Left renal pelvis (tissue), 4 donors: ENCODE measurements at places on chromosomes 3 and 15.

DNA sequence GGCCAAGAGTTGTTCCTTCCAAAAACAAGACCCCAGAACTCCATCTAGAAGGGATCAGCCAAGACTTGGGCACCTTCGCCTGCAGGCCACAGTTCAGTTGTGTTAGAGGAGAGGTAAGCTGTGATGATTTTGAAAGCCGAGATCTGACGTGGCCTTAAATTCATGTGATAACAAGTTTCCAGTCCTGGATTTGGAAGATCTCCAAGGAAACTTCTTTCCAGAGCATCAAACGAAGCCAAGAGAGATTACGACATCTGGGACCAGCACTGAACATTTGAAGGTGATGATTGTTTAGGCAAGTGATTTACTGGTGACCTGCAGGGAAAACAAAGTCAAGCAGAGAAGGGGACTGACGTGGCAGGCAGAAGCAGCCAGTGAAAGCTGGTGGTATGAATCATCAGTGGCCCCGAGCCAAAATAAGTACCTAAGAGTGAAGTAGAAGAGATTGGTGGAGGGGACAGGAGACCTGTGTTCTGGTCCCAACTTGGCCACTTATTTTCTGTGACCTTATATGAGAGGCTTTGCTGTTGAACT lies 339.0 kb upstream of the PROK2 start:
- no peak for DNase-seq

DNA sequence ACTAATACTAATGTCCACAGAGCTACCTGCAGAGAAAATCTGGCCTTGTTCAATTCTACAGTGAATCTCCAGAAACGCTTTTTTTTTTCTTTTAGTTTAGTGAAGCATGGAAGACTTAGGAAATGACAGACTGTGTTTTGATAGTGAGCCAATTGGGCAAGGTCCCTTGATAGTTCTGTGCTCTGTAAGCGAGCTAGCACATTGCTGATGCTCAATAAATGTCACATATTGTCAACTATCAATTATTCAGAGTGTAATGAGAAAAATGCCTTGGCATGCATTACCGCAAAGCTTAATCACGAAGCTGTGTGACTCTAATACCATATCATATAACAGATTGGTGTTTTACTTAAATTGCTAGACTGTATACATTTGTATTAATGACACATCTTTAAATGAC lies 5.2 kb upstream of the C3orf85 start:
- no peak for DNase-seq

- DNase-seq: no peak
These were observed 339.1 kb downstream of the TIGIT start for GRCh38 chr3:114632757-114633424.

GRCh38 chr3:40623567-40623966 lies 98.8 kb downstream of the ZNF621 start:
- no peak for DNase-seq

DNA sequence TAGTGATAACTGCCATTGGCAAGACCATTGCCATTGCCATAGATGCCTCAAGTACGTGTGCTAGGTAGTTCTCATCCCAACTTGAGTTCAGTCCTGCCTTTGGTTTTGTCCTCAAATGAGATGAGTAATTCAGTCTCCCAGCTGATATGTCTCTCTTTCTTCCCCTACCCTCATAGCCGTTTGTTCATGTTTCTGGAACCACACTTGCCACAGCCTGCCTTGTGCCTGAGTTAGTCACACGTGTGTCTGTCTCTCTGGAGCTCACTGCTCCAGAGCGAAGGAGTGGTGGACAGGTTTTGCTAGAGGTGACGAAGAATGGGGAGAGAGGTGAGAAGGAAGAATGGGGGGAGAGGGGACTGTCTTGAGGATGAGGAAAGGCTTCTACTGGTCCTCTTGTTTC lies 88.0 kb upstream of the IGF1R start:
- DNase-seq: no peak

DNA sequence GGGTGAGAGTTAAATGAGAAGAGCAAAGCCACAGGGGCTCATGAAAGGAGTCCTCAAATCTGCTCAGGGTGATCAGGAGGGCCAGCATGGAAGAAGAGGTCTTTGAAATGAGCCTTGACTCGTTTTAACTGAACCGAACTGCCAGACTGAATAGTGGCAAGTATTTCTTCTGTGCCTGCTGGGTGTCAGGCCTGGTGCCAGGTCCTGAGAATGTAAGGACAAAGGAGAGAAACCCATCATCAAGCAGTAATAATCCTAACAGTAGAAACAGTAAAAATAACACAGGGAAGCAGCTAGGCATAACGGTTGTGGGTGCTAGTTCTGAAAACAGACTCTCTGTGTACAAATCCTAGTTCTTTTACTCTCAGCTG lies 40.4 kb upstream of the SMAD3 start:
- no peak for DNase-seq

- no peak for DNase-seq
These were observed 9.0 kb upstream of the MEIS2 start for GRCh38 chr15:37109168-37109871.

- peak; percentile 78 for DNase-seq
These were observed 1.4 kb upstream of the ROBO2 start for GRCh38 chr3:77038468-77038929.

- DNase-seq: no peak
These were observed 47.7 kb upstream of the PLXND1 start for GRCh38 chr3:129654131-129654530.

GRCh38 chr3:178381971-178382448 lies 154.2 kb upstream of the KCNMB2 start:
- no peak for DNase-seq

GRCh38 chr3:176583956-176584355 lies 613.3 kb downstream of the TBL1XR1 start:
- no peak for DNase-seq

DNA sequence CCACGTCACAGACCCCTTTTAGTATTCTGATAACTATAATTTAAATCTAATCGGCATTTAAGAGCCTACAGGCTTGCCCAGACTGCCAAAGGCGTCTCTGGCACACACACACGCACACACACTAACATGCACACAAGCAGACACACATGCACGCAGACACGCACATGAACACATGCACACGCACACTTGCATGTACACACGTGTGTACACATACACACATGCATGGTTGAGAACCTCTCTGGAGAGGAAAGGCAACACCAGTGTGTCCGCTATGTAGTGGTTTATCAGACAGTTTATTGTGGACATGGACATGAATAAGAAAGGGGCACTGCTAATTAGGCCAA lies 102.1 kb downstream of the FBLN2 start:
- no peak for DNase-seq

- DNase-seq: no peak
These were observed 109.8 kb upstream of the RASGRP1 start for GRCh38 chr15:38674448-38674847.

GRCh38 chr3:125000661-125001060 lies 55.1 kb downstream of the HEG1 start:
- DNase-seq: no peak

DNA sequence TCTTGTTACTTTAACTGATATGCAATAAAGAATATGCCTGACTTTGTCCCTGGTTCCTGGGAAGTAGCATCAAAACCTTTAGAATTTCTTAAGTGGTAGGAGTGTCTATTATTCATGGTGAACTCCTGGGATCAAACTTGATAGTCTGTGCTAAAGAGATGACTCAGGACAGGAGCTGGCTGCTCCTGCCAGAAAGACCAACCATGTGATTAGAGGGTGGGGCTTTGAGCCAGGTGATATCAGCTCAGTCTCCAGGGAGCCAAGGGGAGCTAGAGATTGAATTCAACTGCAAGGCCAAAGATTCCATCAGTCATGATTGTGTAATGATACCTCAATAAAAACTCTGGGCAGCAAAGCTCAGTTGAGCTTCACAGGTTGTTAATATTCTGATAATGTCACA lies 20.6 kb upstream of the TMC3 start:
- DNase-seq: no peak

GRCh38 chr15:75235760-75236729 lies 22.1 kb upstream of the GOLGA6C start:
- no peak for DNase-seq

- no peak for DNase-seq
These were observed 167.3 kb upstream of the NDN start for GRCh38 chr15:23854203-23854911.

DNA sequence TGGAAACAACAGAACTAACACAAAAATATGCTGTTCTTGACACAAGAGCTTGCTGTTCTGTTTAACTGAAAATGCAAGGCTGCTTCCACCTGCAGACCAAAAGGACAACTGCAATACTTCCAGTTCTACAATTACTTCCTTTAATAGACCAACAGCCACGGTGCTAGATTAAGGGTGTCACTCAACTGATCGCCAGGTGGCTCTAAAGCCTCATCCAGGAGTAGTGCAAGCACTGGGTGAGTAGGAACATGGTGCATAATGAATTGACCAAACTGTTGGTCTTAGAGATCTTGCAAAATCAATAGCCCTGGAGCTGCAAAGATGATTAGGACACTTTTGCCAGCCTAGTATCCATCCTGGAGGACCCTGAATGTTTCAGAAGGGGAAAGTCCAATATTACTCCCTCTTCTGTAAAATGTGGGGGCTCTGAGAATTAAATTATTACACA lies 3.6 kb upstream of the CLDN16 start:
- DNase-seq: no peak

GRCh38 chr15:58498821-58499580 lies 67.2 kb downstream of the LIPC start:
- no peak for DNase-seq

DNA sequence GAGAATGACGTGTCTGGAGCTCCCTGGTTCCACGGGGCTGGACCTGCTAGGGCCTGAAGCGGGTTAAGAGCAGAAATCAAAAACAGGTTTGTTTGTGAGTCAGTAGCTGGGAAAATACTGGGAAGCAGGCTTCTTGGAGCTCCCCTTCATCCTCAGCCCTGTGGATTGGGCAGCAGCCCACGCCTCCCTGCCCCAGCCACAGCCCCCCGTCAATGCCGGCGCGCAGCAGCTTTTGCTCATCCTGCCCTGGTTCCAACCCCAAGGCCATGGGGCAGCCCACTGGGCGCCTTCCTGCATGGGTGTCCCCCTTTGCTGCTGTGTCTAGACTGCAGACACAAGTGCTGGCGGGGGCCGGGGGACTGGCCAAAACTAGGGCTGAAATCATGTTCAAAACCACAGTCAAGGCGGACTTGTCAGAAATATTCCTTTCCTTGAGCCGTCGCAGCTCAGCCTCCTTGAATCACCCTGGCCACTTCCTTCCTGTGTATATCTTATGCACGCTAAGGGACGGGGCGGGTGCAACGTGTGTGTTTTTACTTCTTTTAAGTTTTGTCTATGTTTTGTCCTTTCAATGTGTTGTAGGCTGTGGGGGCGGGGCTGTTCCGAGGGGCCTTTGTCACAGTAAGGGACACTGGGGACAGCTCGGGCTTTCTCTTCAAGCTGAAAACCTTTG lies 108.1 kb downstream of the KLF13 start:
- no peak for DNase-seq

- DNase-seq: no peak
These were observed 12.5 kb downstream of the PRR20G start for GRCh38 chr3:127275287-127275781.

DNA sequence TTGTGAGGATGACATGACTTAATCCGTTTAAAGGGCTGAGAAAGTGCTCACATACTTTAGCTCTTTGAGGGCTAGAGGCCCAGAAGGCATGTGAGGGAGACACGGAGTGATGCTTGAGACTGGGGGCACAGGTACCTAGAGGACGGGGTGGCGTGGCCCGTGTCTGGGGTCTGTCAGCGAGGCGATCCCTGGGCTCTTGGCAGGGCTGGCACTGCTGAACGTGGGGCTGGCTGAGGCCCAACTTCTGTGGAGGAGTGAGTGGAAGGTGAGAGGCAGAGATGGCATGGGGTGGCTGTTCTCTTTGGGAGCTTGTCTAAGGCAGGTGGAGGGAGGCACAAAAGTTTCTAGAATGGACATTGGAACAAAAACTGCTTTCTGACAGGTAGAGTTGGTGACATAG lies 9.5 kb downstream of the SEMA4B start:
- DNase-seq: no peak
